AG04450 (cell line): ENCODE measurements at places on chromosomes 5 and 9.
A peak's percentile ranks its signal among the peaks of the same experiment; 100 is the strongest.

- DNase-seq, result peak; percentile 32
Observed at GRCh38 chr9:137672907-137673791, 54.3 kb downstream of the EHMT1 start.

GRCh38 chr9:136244122-136244968 lies 1.3 kb downstream of the QSOX2 start:
- no peak for DNase-seq

DNA sequence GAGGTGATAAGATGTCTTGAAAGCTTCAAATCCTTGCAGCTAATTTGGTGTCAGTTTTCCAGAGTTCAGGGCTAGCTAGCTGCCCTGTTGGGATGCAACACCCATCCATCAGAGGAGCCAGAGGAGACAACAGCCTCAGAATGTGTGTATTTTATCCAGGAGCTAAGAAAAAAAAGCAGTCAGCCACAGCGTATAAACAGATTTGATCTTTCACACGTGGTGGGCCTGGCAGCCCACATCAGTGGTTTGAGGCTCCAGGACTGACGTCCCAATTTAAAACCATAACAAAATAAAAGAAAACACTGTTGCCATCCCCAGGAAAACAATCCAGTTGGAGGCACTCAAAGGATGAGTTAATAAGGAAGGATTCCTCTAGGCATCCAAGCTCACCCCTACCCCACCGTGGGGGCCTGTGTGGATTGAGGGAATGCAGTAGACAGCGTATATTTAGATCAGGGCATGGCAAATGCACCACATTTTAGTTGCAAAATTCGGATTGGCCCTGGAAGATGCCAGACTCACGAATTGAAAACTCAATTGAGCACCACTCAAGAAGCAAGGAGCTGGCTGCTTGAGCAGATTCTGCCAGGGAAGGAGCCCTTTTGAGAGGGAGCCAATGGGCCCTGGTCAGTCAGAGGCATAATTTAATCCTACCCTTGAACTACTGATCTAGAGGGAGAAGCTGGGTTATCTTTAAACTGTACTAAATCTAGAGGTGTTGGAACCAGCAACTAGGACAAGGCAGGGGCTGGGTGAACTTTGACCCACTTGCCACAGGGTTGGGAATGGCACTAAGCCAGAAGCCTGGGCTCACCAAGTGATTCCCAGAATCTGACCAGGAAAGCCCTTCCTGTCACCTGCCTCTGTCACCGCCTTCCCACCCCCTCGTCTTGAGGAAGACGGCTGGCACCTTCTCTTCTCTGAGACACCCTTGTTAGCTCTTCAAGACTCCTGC lies 17.5 kb downstream of the ADRA1B start:
- no peak for DNase-seq

- DNase-seq, result no peak
Observed at GRCh38 chr5:136309932-136310598, 55.3 kb downstream of the TRPC7 start.

GRCh38 chr5:12292610-12293204 lies 388.5 kb upstream of the CTNND2 start:
- no peak for DNase-seq

GRCh38 chr5:90982576-90982975 lies 400.5 kb downstream of the ARRDC3 start:
- DNase-seq, result no peak

- DNase-seq, result peak; percentile 86
Observed at GRCh38 chr5:9782826-9783560, 152.8 kb upstream of the TAS2R1 start.

GRCh38 chr9:128473104-128473503 lies 17.3 kb downstream of the ODF2 start:
- DNase-seq, result no peak

DNA sequence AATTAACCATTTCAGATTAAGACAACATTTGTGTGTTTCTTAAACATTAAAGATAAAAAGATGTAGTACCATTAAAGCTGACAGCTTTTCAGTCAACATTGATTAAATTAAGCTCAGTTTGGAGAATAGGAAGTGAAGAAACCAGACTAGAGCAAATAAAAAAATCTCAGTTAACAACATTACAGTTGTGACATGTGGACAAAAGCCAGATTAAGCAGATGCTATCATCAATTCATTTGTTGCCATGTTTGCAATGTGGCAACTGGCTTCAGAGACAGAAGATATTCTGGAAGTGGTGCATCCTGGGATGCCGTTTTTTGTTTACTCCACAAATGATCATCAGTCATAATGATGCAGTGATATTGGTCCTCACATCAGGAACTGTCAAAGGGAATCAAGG lies 70.3 kb upstream of the CNTLN start:
- no peak for DNase-seq

DNA sequence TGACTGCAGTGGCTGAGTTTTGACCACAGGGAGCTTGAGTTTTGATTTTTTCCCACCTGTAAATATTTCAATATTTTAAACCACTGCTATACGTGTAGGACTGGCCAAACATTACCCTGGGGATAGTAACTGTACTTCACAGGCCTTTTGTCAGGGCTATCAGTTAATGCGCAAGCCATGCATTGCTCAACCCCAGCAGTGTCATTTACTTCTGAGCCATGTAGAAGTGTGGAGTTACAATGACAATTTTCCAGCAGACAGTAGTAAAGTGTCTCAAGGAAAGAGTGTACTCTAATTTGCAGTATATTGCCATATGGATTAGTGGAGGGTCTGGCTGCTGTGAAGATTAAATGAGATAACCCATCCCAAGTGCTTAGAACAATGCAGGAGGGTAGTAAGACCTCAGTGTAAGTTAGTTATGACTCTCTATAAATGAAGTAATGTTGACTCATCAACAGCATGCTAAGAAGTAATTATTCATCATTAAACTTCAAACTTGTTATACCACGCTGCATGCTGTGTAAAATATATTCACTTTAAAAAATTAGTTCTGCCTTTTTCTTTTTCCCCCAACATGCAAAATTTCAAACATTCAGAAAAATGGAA lies 489.2 kb downstream of the KDM4C start:
- no peak for DNase-seq

DNA sequence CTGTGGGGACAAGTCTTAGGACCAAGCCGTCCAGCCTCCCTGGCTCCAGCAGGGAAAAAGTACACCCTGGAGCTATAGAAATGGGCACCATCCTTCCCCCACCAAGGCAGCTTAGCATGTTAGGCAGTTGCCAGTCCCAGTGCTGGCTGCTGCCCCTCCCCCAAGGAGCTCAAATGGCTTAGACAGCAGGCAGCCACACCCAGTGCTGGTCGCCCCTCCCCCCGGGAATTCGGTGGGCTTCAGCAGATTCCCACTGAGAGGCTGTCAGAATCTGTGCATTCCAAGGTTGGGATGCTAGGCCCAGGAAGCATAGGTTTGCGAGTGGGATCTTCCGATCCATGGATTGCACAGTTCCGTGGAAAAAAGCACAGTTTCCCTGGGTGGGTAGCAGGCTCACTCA lies 105.2 kb upstream of the ITGA1 start:
- DNase-seq, result no peak

DNA sequence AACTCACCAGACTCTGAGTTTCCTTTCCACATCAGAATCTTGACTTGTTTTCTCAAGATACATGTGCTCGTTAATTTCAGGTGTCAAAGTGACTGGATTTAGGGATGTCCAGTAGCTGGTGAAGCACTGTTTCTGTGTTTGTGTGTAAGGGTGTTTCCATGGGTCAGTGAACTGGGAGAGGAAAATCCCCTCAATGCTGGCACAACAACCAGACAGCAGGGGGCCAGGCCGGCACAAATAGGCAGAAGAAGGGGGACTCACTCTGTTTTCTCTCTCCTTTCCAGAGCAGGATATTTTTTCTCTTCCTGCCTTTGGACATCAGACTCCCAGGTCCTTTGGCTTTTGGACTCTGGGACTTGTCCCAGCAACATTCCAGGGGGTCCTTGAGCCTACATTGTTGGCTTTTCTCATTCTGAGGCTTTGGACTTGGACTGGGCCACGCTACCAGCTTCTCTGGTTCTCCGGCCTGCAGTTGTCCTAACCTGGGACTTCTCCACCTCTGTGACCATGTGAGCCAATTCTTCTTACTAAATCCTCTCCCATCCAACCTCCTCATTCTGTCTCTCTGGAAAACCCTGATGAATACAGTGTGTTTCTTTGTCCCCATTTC lies 144.0 kb downstream of the CAAP1 start:
- DNase-seq, result no peak

DNA sequence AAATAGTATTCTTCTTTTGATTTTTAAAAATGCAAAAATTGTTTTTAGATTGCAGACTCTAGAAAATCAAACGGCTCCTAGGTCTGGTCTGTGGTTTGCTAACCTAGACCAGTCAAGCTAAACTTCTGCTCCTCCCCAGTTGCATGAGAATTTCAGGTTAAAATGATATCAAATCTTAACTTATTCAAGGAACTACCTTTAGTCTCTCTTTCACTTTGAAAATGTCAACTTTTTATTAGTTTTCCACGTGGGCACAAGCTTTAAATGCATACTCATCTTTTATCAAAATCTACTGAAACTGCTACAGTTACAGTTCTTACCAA lies 8.8 kb downstream of the CAMK4 start:
- no peak for DNase-seq

DNA sequence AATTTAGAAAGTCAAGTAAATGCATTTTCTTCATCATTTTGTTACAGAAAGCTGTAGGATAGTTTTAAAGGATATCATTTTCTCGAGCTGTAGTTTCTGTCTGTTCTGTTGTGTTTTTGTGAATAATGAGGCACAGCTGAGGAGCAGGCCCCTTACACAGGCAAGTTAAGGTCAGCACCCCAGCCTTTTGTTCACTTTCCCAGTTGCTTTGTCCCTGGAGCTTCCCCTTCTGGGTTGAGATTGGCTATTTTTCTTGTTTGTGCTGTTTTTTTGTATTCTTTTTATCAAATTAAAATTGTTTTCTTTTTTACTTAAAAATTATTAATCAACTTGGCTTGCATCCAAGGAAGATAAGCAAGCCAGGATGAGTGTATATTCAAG lies 213.8 kb upstream of the ACTBL2 start:
- no peak for DNase-seq

GRCh38 chr9:21993007-21993406 lies 1.2 kb downstream of the CDKN2A start:
- DNase-seq, result no peak

GRCh38 chr5:3844266-3844665 lies 248.6 kb downstream of the IRX1 start:
- DNase-seq, result no peak

DNA sequence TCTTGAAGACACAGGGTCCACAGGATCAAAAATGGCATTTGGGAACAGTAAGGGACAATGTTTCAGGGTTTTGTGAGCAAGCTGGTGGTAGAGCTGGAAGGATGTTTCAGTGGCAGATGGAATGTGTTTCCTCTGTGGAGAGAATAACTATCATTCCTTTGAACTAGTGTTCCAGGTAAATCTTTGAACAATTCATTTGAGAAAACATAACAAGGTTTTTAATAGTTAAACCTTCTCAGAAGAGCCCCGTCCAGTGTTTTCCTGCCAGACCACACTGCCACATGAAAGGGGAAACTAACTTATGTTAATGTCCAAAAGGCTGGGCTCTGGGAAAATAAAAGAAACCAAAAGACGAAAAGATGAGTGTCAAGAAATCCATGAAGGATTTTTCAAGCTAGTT lies 207.0 kb upstream of the ZNF462 start:
- no peak for DNase-seq

- DNase-seq, result no peak
Observed at GRCh38 chr5:40646266-40646665, 33.4 kb upstream of the PTGER4 start.

GRCh38 chr5:96339862-96340261 lies 93.2 kb downstream of the PCSK1 start:
- DNase-seq, result no peak
